ENCODE measurements at places on chromosomes 16 and 17.

GRCh38 chr16:84593825-84594724, 23.8 kb downstream of the COTL1 start:
- DNase-seq, result no peak

DNA sequence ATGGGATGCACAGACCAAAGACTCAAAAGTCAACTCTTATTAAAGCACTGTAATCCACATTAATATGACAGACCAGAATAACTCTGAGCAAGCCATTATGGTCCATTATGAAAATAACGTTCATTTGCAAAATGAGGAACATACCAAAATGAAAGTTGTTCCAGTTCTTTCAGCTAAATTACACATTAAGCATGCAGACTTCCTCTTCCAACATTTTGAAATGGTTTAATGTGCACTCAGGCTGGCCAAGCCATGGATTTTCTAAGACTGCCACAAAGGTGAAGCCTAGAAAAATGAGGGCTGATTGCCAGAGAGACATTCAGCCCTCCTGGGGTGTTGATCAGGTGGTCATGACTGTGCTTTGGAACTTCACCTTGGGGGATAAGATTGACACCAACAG, 56.7 kb upstream of the NOG start:
- no peak for DNase-seq

DNA sequence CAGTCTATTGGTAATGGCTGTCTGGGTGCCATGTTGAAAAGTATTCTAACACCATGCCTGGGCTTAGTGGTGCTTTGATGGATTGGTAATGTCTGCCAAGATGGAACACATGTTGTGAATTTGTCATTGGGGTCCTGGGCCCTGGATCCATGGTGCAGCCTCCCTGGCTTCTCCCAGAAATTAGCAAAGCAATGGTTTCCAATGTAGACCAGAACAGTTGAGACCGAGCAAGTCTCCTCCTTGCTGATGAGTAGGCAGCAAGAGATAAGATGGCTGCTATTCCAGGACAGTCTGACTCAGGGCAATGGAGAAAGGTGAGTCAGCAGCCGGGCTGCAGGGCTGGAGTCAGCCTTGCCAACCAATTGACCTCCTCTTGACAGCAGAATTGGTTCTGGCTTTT, 30.8 kb downstream of the GPR139 start:
- DNase-seq, result no peak

- DNase-seq, result no peak
These were observed 123.4 kb downstream of the DYNLRB2 start for GRCh38 chr16:80664226-80664625.

DNA sequence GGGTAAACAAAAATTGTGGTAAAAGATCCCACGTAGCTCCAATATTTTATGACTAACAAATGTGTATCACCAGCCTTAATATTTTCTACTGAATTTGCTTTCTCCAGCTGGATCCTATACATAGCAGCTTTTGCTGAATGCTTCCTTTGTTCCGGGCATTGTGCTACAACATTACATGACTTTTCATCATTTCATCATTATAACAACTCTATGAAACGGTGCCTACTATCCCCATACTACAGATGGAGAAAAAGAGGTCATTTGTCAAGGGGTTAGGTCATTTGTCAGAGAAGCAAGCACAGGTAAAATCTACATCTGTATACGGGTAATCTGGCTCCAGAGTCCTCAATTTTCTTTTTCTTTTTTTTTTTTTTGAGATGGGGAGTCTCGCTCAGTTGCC, 74.3 kb downstream of the KANSL1 start:
- DNase-seq, result no peak

DNA sequence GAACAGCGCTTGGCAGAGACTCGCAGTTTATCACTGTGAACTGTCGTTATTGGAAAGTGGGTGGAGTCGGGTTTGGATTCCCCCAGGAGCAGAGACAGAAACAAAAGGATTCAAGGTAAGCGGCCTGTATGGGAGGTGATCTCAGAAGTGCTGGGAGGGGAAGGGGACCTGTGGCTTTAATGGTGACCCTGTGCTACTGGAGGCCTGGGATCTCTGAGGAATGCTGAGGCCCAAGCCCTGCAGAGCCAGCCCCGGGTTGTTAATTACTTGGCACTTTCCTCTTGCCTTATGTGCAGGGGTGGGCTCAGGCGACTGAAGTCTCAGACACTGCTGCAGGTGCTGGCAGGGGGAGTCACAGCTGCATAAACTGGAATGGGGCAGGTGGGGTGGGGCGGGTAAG, 27.4 kb downstream of the IRF8 start:
- DNase-seq, result no peak

DNA sequence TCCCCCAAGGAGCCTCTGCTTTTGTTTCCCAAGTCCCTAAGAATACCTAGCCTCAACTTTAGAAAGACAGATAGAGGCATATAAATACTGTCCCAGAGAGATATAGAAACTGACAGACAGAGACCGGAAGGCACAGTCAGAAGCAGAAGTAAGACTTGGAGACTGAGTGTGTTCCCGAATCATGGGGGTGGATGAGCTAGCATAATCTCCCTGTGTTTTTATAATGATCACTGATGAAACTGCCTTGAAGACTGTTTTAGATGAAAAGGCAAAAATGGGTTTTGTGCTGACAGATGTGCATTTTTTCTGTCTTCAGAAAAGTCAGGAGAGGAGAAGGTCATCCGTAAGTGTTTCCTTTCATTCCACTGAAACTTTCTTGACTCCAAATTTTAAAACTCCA, 8.3 kb upstream of the PSMD3 start:
- no peak for DNase-seq

DNA sequence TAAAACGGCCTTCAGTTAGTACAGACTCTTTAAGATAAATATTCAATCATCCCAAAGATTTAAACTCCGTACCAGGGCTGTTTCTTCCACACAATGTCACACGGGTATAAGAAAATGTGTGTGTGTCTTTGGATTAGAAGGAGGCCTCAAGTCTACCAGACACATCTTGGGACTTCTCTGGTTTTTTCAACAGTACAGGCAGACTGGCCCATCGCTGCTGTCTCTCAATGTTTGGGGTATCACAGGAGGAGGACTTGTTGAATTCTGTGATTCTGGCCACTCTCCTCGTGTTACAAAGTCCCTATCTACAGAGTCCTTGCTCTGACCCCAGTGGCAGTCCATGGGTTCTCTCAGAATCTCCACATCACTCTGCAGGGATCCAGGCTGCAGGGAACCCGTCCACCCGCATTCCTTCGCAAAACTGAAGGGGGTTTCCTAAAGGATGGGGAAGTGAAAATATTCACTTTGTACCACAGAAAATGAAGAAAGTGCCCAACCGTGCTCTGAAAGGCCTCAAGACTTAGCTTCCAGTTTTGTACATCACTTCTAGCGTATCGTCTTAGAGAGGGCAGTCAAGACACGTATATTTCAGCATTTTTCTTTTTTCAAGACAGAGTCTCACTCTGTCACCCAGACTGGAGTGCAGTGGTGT, 373.2 kb downstream of the NPIPA8 start:
- no peak for DNase-seq

DNA sequence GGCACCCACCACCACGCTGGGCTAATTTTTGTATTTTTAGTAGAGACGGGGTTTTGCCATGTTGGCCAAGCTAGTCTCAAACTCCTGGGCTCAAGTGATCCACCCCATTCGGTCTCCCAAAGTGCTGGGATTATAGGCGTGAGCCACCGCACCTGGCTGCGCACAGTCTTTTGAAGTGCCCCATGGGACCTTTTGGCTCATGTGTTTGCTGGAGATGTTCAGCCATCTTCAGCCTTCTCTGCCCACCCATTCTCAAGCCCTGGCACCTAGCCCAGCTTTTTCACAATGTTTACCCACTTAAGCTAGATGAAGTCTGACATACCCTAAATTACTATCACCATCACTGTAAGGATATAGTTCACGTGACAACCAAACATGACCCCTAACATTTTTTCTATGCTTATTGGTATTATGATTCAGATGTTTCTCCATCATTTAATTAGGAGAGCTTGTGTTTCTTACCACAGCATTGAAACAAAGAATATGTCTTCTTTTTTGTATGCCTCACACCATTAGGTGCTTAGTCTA, 32.3 kb downstream of the PECAM1 start:
- DNase-seq, result no peak

DNA sequence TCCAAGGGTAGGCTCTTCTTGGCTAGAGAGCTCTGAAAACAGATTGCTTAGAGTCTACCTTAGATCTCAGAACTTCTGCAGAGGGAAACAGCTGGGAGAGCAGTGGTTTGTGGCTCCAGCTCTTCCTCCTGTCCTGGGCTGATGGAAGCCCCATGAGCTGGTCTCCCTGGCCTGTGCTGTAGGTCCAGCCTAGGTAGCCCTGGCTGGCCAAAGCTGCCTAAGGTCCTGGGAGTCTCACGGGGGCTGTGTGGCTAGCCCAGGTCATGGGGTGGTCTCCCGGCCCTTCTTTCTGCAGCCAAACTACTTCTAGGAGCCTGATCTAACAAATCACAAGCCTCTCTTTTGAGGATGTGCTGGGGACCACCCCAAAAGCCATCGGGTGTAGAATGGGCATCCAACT, 75.7 kb downstream of the MPRIP start:
- DNase-seq, result no peak

- DNase-seq, result peak; percentile 16
These were observed 397.0 kb upstream of the CCL2 start for GRCh38 chr17:33858121-33858520.

GRCh38 chr16:60640038-60640437, 1396.2 kb downstream of the CDH8 start:
- no peak for DNase-seq

DNA sequence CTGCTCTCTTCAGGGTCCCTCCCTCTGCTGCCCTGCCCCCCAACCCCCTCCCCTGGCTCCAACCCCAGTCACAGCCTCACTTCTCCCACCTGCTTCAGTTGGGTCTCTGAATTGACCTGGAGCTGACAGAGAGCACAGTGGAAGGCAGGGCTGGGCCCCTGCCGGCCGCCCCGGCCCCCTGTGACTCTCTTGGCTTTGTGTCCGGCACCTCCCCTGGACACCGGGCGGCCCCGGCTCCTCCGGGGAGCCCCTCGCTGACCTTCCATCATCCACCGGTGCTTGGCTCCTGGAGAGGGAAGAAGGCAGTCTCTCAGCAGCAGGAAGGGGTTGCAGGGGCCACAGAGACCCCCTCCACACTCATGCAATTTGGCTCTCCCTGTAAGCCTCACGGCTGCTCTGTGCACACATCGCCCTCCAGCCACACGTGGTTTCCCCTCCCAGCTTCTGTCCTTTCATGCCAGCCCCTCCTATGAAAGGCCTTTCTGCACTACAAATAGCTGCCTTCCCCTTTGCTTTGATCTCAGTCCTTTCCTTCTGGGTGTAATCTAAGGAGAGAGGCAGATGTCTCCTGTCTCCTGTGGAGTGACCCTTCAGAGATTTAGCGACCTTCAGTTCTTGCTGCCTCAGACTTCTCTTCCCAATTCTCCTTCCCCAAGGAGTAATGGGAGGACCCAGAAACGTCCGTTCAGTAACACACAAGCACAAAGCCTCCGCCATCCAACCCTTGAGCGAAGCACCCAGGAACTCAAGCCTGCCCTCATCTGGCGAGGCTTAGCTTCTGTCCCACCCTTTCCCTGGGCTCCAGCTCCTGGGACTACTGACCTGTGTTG, 8.3 kb downstream of the NKIRAS2 start:
- peak; percentile 76 for DNase-seq

DNA sequence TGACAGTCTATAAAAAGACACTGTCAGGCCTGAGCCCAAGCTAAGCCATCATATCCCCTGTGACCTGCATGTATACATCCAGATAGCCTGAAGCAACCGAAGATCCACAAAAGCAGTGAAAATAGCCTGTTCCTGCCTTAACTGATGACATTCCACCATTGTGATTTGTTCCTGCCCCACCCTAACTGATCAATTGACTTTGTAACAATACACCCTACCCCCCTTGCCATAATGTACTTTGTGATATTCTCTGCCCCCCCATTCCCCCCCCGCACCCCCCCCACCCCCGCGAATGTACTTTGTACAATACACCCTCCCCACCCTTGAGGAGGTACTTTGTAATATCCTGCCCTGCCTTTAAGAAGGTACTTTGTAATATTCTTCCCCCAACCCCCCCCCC, 82.2 kb upstream of the MED13 start:
- DNase-seq, result no peak

DNA sequence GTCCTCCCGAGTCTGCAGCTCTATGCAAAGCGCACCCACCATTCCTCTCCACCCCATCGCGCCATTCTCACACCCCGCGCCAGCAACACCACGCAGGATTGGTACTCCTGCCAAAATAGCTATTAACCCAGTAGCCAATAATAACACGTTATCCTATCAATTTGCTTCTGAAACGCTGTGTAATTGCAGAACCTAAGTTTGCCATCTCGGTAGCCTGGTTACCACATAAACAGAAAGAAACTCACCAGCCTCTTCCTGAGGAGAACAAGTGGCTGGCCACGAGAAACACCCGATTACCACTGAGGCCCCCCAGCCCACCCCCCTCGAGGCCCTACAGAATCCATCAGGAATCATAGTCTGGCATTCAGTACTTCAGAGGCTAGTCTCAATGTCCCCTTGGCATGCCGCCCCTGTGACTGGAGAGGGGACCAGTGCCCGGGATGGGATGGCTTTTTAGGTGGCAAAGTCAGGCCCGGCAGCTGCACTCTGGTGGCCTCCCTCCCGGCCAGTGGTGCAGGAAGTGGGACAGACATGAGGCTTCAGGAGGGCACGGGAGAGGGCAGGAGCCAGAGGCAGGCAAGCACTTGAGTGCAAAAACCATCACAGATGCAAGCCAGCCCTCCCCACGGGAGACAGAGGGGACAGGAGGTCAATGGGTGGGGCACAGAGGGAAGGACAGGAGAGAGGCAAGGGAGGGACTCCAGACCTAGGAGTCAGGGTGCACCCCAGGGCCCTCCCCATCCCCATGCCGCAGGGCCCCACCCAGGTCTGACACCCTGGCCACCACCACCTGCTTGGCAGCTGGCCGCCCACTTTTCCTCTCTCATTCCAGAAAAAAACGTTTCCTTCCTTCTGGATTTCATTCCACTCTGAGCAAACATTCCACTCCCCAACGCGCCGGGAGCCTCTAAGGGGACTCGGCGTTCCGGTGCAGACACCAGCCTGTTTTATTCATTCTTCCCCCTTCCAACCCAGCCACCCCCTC, 192.5 kb downstream of the ZNF423 start:
- DNase-seq, result no peak

- DNase-seq, result no peak
These were observed 167.9 kb upstream of the GSE1 start for GRCh38 chr16:85445064-85445778.

DNA sequence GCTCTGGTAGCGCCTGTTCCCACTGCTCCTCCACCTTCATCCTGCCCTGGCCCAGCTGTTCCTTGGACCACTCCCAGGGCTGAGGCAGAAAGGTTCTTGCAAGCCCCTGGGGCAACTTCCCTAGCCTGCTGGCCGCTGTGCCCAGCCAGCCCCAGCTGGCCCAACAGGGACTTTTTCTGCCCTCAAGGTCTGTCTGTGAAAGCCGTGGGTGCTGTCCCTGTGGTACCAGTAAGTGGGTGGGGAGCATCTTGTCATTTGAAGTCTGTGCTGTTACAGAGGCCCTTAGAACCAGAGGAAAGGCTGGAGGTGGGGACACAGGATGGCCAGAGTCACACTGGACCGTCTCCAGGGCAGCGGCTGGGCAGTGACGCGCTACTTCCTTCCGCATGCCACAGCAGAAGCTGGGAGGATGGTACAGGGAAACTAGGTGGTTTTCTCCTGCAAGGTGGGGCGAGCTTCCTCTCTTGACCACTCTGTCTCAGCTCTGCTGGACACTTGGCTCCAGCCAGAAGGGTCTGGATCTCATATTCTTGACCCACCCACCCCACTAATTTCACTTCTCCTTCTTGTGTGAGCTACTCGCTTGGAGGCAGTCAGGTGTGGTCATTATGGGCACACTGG, 87.8 kb downstream of the PLCG2 start:
- DNase-seq, result no peak

Measured in WTC11 (cell line).